ENCODE measurements at places on chromosomes 5 and 9.

DNA sequence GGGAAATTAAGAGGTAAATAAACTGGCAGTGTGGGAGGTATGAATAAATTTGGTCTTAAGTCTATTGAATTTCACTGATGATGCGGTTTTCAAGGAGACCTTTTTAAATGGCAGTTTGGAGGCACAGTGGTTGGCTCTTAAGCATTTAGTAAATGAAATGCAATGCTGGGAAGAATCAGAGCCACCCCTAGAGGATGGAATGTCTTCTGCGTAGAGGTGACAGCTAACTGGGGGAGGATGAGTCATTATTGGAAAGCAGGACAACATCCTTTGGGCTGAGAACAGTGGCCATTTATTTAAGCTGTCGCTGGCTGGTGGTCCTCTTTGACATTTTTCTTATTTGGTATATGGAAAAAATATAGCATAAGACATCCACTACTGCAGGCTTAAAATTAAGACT lies 163.2 kb downstream of the SH3GL2 start:
- DNase-seq: no peak

GRCh38 chr5:155254399-155254798 lies 240.8 kb downstream of the KIF4B start:
- no peak for DNase-seq

- no peak for DNase-seq
These were observed 49.6 kb upstream of the PTGER4 start for GRCh38 chr5:40630126-40630525.

DNA sequence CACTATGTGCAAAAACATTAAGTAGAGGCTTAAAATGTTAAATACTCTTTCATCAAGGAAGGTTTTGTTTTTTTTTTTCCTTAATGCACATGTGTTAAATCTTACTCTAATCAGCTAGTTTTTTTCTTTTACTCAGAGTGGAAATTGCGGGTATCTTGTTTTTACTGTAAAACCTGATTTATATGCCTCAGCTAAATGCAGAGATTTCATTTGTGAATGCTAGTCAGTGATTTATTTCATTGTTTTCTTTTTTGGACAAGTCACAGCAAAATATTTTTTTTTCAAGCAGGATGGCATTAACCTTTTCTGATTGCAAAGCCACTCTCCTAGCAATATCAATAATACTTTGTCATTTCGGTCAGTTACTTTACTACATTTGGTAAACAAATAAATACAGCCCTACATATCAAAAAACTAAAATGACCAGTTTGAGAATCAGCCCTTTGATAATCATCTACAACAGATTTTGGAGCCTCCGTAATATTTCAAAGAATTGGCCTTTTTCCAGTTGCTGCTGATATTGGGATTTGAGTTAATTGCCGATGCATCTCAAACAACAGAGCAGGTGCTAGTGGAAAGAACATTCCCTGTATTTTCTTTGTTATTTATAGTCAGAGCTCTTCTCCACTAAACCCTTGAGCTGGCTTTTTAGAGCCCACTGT lies 579.2 kb upstream of the ZNF608 start:
- DNase-seq: no peak

- no peak for DNase-seq
These were observed 249.7 kb upstream of the ZNF462 start for GRCh38 chr9:106613250-106613737.

DNA sequence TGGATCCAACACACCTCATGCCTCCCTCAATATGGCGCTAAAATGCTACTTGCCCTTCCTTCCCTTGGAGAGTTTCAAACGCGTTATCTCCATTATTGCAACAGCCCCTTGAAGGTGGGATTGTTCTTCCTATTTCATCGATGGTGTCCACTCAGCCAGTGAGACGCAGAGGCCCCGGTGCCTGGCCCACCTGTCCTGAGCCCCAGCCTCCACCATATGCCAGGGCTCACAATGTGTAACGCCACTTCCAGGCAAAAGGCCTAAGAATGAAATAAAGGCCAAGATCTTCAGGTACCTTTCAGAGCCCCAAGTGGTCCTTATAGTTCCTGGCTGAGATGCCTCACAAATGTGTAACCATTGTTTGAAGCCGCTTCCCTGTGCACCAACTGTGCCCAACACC lies 170.7 kb upstream of the PHYKPL start:
- DNase-seq: no peak

- no peak for DNase-seq
These were observed 15.9 kb downstream of the MAN2A1 start for GRCh38 chr5:109705596-109705995.

GRCh38 chr5:95794070-95794516 lies 28.4 kb downstream of the GLRX start:
- DNase-seq: no peak

DNA sequence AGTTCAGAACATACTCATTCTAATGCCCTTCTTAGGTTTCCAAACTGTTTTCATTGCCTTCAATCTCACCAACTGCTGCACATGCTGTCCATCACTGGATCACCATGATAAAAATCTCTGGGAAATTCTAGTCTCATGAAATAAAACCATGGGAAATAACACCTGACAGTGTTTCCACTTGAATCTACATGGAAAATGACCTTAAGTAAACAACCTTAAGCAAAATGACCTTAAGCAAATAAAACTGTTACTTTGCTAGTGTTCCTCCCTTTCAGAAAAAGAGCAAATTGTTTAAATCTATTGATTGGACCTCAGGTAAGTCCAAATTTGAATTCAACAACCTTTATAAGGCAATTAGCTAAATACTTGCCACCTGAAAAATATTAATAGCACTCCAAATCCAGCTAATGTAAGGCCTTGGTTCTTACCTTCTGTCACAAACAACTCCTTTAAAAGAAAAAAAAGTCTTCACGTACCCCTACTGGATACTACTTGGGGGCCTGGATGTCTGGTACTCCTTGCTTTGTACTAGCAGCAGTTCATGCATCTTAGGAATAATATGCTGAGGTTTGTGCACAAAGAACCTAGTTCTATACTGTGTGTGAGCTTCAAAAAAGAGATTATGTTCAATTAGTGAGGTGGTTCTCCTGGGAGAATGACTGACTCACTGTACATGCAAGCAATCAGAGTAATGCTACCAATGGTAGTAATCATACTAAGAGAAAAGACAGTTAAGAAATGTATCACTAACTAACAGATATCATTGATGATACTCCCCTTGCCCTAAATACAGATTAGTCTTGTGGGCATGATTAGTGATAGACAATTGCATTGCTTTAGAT lies 630.4 kb downstream of the PSAT1 start:
- no peak for DNase-seq

- DNase-seq: no peak
These were observed 24.4 kb upstream of the ELL2 start for GRCh38 chr5:95986001-95986400.
